Ammon's horn (tissue), 1 donor: ENCODE measurements at places on chromosomes 4 and X.

GRCh38 chr4:89625599-89626293, 211.2 kb downstream of the SNCA start:
- DNase-seq: no peak

- DNase-seq: no peak
Measured at GRCh38 chr4:95644417-95644816, 95.6 kb upstream of the UNC5C start.

- no peak for DNase-seq
Measured at GRCh38 chr4:159229164-159229563, 126.3 kb downstream of the RAPGEF2 start.

DNA sequence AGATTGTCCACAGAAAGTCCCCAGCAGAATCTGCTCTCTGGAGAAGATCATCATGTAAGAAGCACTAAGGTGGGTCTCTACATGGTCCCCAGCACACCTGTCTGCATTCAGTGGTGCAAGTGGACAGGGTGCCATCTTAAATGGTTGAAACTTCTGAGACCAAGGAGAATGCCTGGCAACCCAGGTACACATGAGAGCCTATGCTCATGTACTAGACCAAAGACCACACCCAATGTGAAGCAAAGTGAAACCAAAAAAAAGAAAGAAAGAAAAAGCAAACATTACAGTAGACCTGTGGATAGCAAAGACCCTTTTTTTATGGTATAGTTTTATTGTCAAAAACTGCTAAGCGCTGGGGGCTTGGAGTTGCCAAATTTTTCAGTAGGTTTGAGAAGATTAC, 15.0 kb downstream of the CD40LG start:
- no peak for DNase-seq

DNA sequence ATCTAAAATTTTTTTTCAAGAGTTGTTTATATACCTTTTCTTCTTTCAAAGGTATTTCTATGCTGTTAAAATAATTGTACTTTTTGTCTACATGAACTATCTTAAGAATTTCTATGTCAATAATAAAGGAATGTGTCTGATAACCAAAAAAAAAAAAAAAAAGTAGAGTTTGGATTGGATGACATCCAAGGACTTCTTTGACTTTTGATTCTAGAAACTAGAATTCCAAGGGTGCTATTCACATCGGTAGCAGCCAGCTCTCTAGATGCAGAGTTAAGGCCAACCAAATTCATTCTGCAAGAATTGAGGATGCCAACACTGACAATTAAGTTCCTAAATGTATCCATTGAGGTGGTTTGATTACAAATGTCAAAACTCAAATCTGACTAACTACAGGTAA, 42.0 kb upstream of the PRKG2 start:
- no peak for DNase-seq
